ENCODE measurements at places on chromosomes 3 and 15.

DNA sequence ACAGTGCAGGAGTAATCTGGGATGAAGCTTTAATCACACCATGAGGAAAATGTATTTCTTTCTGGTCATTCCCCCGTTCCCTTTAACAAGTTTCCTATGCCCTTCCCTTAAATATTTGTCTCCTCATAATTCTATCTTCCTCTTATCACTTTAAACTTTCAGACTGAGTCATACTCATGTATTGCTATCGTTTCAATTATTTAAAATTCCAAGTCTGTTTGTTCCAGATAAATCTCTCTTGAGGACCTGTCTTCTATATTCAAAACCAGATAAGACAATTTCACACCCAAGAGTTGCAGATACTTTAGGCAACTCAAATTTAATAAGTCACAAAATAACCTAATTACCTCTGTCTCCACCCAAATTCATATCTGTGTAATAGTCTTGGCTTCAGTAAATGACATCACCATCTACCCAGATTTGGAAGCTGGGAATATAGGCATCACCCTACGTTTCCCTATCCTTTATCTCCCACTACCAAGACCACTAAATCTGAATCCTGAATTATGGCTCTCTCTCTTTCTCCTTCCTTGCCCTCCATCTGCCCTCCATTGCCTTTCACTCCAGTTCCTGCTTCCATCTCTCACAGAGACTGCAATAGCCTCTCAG lies 220.1 kb downstream of the PYDC2 start:
- no peak for DNase-seq

- DNase-seq: no peak
Measured at GRCh38 chr3:6709178-6709577, 151.7 kb upstream of the GRM7 start.

- no peak for DNase-seq
Measured at GRCh38 chr3:114673481-114673880, 379.7 kb downstream of the TIGIT start.

DNA sequence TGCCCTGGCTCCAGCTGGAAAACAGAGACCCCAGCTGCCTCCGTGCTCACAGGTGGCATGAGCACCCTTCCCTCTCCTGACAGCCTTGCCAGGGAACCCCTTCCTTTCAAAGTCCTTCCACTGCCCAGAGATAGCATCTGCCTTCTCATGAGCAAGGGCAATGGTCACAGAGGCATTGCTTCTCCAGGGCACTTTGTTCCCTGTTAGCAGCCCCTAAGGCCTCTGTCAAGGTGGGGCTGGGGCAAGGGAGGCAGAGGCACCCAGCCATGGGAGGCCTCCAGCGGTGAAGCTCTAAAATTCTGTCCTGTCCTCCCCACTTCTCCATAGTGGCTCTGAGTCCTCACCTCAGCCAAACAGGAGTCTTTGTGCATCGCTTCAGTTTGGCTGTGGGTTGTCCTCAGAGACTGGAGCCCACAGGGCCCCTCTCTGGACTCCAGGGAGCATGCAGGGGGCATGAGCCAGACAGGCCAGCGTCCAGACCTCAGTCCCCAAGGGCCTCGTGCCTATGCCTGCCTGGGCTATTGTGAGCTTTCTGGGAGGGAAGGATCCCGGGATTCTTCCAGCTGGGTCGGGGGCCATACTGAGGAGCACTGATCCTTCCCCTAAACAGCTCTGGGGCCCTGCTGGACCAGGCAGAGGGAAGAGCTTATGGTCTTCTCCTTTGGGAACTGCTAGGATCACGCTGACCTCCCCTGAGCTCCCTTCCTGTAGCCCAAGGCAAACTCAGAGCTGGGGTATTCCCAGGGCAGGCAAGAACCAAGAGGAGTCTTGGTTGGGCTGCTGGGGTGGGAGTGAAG lies 106.6 kb downstream of the DNAJB8 start:
- no peak for DNase-seq

DNA sequence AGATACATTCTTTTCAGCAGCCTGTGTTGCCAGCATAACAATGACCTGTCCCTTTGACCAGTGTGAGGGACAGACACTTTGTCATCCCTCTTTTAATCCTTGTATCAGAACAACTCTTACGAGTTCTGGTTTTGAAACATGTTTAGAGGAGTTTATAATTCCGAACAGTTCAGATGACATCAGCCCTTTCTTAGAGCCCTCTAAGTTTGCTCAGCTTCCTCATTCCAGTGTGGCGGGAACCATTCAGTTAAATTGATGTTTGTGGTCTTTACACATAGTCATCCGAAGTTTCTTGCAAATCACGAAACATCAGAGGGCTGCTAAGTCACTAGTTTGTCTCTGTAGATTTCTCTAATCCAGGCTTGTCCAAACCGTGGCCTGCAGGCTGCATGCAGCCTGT lies 102.5 kb downstream of the AKAP13 start:
- no peak for DNase-seq

GRCh38 chr3:71879089-71879488 lies 94.1 kb upstream of the PROK2 start:
- no peak for DNase-seq

GRCh38 chr3:179318876-179319275 lies 4.0 kb upstream of the ZNF639 start:
- no peak for DNase-seq

DNA sequence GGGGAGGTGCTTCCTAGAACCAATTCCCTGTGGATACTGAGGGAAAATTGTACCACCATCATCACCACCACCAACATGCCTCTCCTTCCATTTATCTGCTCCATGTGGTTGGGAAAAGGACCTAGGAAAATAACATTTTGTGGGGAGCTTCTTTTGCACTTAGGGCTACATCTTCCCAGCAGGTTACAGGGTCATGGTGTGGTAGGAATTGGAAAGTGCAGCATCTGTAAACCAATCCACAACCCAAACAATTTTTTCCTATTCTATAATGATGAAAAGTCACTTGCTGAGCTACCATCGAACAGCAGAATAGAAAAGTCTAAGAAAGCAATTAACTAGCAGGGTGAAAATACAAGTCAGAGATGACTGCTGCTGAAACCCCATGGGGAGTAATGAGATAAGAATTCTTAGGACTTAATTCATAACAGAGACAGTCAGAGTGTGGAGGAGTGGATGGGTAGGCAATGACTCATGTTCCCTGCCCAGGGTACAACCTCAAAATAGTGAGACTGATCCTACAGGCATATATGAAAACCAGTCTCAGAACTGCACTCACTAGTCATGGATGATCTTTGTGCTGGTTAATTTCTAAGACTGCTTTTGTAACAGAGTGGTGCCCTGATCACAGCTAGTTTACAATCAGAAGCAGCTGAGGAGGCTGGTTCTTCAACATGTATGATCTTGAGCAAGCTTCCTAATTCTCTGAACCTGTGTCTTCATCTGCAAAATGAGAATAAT lies 38.1 kb upstream of the LEKR1 start:
- no peak for DNase-seq

GRCh38 chr3:11575677-11576076 lies 68.0 kb downstream of the VGLL4 start:
- no peak for DNase-seq

DNA sequence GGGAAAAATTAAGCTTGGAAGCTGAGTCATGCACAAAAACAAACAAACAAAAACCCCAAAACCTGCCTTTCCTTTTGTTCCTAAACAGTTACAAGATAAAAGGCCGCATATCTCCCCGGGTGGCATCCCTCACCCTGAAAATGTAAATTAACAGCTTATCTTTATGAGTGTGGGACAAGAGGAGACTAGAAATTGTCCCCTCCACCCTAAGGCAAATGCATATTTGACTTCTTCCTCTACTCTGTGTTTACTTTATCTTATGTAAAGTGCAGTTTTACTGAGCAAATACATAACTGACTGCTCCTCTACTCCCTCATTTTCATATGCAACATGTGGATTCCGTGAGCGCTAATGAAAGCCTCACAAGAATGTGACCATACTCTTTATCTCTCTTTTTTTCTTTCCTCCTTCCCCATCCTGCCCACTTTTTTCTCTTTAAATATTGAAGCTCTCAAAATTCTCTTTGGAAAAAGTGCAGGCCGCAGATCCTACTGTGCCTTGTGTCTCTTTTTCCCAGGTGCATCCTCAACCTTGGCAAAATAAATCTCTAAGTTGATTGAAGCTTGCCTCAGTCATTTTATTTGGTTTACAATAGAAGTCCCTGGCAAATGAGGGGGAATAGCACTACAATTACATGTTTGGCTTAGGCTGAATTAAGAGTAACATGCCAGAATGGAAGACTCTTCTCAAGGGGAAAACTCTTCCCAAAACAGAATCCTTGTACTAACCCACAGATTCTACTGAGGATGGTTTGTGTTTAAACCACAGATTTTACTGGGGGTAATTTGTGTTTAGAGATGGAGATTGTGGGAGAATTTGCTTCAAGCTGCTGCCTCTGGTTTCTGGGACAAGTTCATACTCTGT lies 72.7 kb upstream of the WDR72 start:
- no peak for DNase-seq

GRCh38 chr15:55669270-55669669 lies 73.7 kb downstream of the PRTG start:
- no peak for DNase-seq

GRCh38 chr3:143311096-143311495 lies 191.5 kb downstream of the CHST2 start:
- no peak for DNase-seq

- no peak for DNase-seq
Measured at GRCh38 chr3:172626021-172626640, 84.7 kb downstream of the NCEH1 start.

DNA sequence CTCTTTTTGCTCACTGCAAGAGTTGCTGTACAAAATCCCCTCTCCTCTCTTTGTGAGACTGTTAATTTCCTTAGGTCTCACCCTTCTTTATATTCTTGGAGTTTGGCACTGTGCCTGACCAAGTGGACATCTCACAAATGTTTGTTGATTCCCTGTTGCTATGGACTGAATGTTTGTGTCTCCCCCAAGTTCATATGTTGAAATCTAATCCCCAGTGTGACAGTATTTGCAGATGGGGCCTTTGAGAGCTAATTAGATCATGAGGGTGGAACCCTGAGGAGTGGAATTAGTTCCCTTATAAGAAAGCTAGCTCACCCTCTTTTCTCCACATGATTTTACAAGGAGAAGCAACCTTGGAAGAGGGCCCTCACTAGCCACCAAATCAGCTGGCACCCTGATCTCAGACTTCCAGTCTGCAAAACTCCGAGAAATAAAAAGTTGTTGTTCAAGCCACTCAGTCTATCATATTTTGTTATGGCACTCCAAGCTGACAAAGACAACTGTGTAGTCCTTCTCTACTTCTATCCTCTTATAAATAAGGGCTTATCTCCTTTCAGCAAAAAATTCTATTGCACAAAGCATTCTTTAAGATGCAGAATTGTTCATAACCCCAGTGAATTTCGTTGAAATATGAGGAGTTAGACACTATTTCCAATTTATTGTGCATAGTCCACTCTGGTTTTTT lies 65.5 kb upstream of the NPHP3 start:
- DNase-seq: no peak

DNA sequence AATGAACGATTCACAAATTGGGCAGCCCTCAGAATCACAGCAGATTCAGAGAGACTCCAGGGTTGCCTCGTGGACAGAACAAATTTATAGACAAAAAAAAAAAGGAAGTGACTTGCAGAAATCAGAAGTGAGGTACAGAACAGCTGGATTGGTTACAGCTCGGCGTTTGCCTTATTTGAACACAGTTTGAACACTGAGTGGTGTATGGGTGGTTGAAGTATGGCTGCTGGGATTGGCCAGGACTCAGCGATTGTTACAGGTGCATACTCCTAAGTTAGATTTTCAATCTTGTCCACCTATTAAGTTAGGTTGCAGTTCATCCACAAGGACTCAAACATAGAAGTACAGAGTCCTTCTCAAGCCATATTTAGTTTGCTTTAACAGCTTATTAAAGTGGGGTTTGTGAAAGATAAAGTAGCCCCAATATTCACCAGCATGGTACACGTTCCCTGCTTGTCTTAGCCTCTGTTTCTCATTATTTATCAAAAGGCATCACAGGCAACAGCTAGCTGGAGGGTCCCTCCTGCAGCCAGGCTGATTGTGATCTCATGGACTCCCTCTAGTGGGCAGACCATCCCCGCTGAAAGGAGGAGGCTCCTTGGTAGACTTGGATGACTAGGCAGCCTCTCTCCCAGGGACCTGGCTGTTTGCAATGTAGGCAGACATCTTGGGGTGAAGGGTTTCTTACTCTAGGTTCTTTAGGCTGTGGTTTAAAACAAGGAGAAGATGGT lies 17.6 kb upstream of the ALDH1L1 start:
- peak; percentile 19 for DNase-seq

DNA sequence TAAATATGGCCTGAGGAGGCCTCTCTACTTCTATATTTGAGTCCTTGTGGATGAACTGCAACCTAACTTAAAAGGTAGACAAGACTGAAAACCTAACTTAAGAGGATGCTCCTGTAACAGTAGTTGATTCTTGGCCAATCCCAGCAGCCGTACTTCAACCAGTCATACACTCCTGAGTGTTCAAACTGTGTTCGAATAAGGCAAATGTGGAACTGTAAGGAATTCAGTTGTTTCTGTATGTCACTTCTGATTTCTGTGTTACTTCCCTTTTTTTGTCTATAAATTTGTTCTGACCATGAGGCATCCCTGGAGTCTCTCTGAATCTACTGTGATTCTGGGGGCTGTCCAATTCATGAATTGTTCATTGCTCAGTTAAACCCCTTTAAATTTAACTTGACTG lies 20.5 kb downstream of the GALK2 start:
- no peak for DNase-seq

GRCh38 chr15:63556246-63556645 lies 40.9 kb upstream of the FBXL22 start:
- no peak for DNase-seq

- DNase-seq: peak; percentile 55
Measured at GRCh38 chr3:171269542-171269941, 190.7 kb downstream of the TNIK start.

DNA sequence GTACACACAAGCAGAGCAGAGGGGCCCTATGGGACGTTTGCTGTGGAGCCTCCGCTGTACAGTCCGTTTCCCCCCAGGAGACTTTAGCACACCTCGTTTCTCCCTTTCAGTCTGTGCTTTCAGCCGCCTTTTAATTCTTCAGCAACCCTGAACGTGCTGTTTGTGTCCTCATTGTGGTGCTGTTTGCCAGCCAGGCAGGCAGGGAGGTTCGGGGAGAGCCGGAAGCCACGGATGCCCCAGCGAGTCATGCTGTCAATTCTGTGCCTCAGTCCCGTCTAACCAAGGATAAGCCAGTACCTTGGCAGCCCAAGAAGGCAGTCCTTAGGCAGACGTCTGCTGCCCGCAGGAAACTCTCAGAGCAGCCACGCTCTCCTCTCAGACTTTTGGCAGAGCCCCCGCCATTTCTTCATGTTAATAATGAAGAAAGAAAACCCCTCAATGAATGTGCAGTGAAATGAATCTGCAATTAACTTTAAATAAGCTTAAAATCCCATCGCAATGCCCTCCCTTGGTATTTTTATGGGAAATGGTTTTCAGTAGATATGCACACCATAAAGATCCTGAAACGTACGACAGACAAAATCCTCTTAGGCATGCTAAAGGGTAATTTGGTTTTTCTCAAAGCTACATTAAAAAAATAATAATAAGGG lies 158.6 kb downstream of the UACA start:
- no peak for DNase-seq

DNA sequence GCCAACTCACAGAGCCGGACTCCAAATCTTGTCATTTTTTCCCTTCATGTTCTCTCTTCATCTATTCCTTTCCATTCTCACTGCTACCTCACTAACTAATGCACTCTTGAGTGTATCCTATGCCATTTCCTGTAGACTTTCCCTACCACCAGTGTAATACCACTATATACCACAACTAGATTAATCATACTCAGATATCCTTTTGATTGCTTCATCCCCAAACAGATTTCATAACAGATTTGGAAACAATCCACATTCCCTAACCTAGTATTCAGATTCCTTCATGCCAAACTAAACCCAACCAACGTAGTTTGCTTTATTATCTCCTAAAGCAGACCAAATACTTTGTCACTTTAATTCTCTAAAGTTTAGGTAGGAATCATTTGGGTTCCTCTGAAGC lies 2.6 kb upstream of the PLOD2 start:
- no peak for DNase-seq

- no peak for DNase-seq
Measured at GRCh38 chr3:97037294-97037943, 223.0 kb downstream of the EPHA6 start.

Measured in T-helper 2 cell (primary cell).